HCT116 (cell line): ENCODE measurements at places on chromosomes 11 and 22. TPM values are rescaled to one million over a fixed set of nuclear protein-coding genes. Genes with fewer than 3 reads are reported as not detected.

The OR4D6 gene
- not detected for total RNA-seq

- H3K4me3 ChIP-seq = no peak overlapping the region
- no peaks in the 10 kb centered on the region for H3K36me3 ChIP-seq
- no peak overlapping the region for H3K27ac ChIP-seq
- H3K4me1 ChIP-seq = peaks cover 9% of the 10 kb centered on the region
These were observed 172.0 kb upstream of the B3GAT1 start for GRCh38 chr11:134584001-134584561.

DNA sequence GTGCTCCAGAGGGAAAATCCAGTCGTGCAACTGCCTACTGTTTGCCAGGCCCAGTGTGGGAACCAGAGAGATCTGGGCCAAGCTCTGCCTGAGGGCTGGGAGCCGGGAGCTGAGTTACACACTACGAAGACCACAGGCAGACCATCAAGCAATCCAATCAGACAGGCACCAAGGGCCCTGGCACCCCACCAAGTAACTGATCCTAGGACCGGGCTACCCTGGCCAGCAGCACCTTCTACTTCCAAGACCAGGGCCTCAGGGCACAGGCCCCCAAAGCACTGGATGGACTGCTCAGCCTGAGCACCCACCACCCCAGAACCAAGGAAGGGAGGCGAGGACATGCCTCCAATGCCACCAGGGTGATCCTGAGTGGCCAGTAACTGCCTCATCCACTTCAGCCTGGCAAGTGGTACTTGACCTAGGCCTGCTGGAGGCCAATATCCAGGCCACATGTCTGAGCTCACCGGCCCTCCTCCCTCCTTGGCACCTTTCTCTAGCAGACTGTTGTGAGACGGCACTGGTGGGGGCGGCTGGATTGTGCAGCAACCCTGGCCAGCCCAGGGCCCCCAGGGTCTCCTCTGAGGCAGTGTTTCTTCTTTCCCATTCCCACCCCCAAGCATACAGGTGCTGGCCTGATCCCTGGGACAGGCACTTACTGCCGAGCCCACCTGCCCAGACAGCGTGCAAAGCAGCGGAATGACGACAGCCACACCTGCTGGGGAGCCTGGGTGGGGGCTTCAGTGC lies 20.7 kb upstream of the ARFGAP3 start:
- no peak overlapping the region for H3K4me3 ChIP-seq
- H3K27me3 ChIP-seq = no peaks in the 10 kb centered on the region
- no peak for DNase-seq
- no peak overlapping the region for H3K27ac ChIP-seq
- no peaks in the 10 kb centered on the region for H3K4me1 ChIP-seq

The SYT8 gene
- total RNA-seq = 1.0 TPM

DNA sequence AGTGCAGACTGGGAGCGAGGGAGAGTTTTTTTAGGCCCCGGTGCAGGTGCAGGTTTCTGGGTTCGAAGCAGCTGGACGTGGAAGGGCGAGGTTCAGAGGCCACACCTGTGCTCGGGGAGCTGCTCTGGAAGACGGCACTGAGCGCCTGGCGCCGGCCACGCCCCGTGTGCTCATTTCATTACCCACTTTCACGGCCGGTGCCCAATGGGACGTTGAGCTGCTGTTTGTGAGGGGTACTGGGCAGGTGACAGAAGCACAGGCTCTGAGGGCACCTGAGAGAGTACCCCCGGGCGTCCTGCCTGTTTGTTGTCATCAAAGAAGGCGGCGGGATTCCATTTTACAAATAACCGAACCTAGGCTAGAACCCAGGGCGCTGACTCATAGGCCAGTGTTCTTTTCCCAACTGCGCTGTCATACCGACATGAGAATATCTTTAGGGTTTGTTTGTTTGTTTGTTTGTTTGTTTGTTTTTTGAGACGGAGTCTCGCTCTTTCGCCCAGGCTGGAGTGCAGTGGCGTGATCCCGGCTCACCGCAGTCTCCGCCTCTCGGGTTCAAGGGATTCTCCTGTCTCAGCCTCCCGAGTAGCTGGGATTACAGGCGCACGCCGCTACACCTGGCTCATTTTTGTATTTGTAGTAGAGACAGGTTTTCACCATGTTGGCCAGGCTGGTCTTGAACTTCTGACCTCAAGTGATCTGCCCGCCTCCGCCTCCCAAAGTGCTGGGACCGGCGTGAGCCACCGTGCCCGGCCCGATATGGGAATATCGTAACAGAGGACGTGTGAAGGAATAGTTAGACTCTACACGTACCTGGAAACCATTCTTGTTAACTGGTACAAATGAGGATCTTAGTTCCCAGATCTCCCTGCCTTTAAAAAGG lies 16.6 kb upstream of the SPTBN2 start:
- H3K27me3 ChIP-seq = no peaks in the 10 kb centered on the region
- peaks cover 28% of the 10 kb centered on the region for H3K4me1 ChIP-seq
- H3K36me3 ChIP-seq = no peaks in the 10 kb centered on the region

The F2 gene
- 0.47 TPM for total RNA-seq

DNA sequence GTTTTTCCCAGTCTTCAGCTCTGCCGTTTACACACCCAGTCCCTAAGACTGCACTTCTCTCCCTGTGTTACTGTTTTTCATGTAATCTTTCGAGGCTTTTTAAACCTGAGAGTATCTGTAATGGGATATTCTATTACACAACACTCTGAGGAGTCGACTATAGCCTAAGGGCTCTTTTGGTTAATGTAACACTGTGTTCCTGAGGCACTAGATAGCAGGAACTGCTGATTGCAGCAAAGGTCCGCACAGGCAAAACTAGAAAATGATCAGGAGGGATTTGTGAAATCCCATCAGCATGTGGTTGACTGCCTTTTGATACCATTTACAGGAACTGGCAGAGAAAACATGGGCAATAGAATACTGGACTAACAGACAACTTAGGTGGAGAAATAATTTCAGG lies 512.3 kb upstream of the RAG2 start:
- no peaks in the 10 kb centered on the region for H3K4me1 ChIP-seq
- H3K27ac ChIP-seq = no peak overlapping the region
- no peak overlapping the region for H3K4me3 ChIP-seq
- H3K36me3 ChIP-seq = no peaks in the 10 kb centered on the region
- no peak for DNase-seq
- no peaks in the 10 kb centered on the region for H3K27me3 ChIP-seq

DNA sequence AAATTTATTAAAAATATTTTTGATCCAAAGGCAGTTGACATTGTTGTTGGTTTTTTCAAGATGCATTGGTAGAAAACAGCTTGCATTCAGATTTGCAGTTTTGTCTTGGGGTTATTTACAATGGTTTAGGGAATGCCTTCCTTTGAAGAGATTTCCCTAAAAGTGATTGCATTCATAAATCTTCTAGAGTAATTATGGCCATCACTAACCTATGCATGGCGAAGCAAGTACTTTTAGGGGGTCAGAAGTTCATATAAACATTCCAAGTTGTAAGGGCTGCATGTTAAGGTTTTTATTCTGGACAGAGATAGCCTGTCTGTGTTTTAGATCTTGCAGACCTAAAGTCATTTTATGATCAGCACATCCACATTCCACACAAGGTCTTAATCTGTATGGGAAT lies 53.5 kb downstream of the PPFIBP2 start:
- H3K4me1 ChIP-seq = 0 out of 2 replicates have a peak, but pooled peaks cover 6% of the 10 kb centered on the region
- H3K36me3 ChIP-seq = no peaks in the 10 kb centered on the region
- H3K27me3 ChIP-seq = no peaks in the 10 kb centered on the region
- no peak overlapping the region for H3K4me3 ChIP-seq
- no peak for DNase-seq

DNA sequence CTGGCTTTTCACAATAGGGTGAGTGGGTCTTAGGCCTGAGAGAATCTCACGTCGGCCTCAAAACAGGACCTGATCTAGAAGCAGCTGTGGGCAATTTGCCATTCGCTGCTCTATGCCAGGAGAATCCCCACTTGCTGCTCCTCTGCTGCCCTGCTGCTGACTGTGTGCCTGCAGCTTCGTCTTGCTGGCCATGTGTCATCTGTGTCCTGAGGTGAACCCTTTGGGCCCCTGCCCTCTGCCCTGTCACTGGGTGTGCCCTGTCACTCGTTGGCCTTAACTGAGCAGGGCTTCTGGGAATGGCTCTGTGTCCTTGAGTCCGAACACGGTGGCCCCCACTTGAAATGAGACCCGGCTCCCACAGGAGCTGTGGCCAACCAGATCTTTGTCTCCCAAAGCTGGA lies 6.2 kb downstream of the NAA40 start:
- H3K27me3 ChIP-seq = no peaks in the 10 kb centered on the region
- no peak for DNase-seq
- peaks cover 14% of the 10 kb centered on the region for H3K36me3 ChIP-seq
- H3K27ac ChIP-seq = peak overlapping the region; percentile 3
- H3K4me1 ChIP-seq = peaks cover 16% of the 10 kb centered on the region
- no peak overlapping the region for H3K4me3 ChIP-seq

DNA sequence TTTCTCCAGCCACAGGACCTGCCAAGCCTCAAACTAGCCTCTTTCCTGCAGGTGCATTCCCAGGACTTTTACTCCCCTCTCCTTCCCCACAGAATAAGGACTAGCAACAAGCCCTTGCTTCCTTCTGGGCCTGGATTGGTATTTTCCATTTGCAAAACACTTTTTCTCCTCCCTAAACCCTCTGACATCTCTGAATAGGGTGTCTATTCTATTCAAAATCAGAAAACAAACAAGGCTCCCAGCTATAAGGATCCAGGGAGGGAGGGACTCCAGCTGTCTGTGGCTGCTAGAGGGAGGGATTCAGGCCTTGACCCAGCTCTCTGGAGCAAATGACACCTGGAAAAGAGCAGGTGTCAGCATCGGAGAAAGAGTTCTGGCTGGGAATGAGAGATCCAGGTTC lies 168.5 kb upstream of the BDNF start:
- DNase-seq = no peak
- no peak overlapping the region for H3K4me3 ChIP-seq
- H3K27me3 ChIP-seq = no peaks in the 10 kb centered on the region
- peaks cover 23% of the 10 kb centered on the region for H3K4me1 ChIP-seq
- peaks cover 6% of the 10 kb centered on the region; the same call in 1 of the 2 replicates for H3K36me3 ChIP-seq

The B4GALNT4 gene
- total RNA-seq = 54.3 TPM

- H3K36me3 ChIP-seq = no peaks in the 10 kb centered on the region
- no peak overlapping the region for H3K4me3 ChIP-seq
- DNase-seq = no peak
- H3K27me3 ChIP-seq = no peaks in the 10 kb centered on the region
These were observed 51.6 kb downstream of the MS4A13 start for GRCh38 chr11:60566776-60567175.

DNA sequence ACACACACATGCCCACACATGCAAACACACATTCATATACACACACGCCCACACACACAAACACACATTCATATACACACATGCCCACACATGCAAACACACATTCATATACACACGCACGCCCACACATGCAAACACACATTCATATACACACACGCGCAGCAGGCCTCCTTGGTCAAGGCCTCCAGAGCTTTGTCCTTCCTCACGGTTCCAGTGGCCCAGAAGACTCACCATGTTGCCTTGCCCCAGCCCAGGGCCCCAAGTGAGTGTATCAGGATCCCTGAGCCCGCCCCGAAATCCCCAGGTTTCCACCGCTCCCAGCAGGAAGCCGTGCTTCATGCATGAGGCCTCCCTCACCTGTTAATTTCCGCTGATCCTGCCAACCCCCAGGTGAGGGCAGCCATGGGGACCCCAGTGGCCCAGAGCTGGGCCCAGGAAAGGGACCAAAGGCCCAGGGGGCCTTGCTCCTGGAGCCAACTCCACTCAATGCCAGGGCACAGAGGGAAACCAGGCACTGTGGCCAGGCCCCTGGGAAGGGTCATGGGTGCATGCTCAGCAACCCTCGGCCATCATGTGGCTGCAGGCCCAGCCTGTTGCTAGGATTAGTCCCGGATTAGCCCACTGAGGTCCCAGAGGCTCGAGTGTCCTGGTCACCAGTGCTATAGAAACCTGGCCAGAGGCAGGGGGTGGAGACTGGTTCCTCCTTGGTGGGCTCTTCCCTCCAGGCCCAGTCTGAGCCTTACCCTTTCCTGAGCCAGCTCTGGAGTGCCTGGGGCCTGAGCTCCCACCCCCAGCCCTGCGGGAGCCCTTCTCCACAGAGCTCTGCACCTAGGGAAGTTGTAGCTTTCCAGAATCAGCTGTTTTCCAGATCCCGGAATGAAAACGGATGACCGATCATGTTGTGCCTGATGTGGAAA lies 34.4 kb downstream of the IGF2 start:
- H3K4me3 ChIP-seq = no peak overlapping the region
- no peak for DNase-seq
- H3K4me1 ChIP-seq = no peaks in the 10 kb centered on the region; the same call in 1 of the 2 replicates
- no peaks in the 10 kb centered on the region for H3K36me3 ChIP-seq
- no peak overlapping the region for H3K27ac ChIP-seq

The PRRG4 gene
- 5.4 TPM for total RNA-seq

DNA sequence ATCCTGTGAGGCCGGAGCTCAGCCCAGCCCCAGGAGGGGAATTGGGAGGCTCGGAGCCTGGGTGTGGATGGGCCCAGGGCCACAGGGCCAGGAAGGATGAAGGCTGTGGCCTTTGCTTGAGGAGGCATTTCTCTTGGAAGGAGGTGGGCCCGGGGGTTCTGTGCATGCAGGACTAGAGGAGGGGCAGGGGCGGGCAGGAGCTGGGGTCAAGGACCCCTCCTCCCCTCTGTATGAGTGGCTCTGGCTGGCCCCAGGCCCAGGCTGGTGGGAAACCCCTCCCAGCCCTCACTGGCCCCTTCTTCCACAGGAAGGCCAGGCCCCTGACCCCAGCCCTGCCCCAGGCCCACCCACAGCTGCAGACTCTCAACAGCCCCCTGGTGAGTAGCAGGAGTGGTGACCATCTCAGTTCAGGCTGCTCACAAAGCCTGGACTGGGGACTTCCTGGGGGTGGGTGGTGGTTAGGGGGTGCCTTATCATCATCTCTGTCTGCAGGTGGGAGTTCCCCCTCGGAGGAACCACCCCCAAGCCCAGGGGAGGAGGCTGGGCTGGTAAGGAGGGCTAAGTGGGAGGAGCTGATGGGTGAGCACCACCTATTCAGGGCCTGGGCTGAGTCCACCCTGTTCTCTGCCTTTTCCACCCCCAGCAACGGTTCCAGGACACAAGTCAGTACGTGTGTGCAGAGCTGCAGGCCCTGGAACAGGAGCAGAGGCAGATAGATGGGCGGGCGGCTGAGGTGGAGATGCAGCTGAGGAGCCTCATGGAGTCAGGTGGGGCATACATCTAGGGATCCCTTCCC lies 6.0 kb downstream of the KCNK7 start:
- H3K27ac ChIP-seq = no peak overlapping the region
- H3K27me3 ChIP-seq = no peaks in the 10 kb centered on the region
- no peak for DNase-seq
- no peak overlapping the region for H3K4me3 ChIP-seq
- H3K36me3 ChIP-seq = no peaks in the 10 kb centered on the region

DNA sequence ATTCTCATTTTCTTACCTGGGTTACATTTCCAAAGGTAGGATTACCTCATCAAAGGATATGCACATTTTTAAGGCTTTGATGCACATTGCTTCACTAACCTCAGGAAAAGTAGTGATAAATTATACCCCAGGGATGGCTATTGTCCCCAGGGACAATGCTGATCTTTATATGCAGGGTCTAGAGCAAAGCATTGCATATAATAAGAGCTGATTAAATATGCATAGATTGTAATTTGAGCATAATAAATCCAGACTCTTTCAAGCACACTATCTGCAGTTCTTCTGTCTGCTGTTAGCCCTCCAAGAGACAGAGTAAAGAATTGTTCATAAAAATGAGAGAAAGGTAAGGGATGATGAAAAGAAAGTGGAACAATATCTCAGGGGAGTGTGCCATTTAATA lies 57.3 kb upstream of the SYT13 start:
- no peak overlapping the region for H3K4me3 ChIP-seq
- H3K27me3 ChIP-seq = peaks cover 23% of the 10 kb centered on the region
- H3K4me1 ChIP-seq = peaks cover 12% of the 10 kb centered on the region
- H3K27ac ChIP-seq = no peak overlapping the region
- no peak for DNase-seq
- H3K36me3 ChIP-seq = no peaks in the 10 kb centered on the region
